Glomerular endothelial cell (primary cell): ENCODE measurements at places on chromosomes 3 and 15. TPM values are rescaled to one million over a fixed set of nuclear protein-coding genes. Genes with fewer than 3 reads are reported as not detected.

DNA sequence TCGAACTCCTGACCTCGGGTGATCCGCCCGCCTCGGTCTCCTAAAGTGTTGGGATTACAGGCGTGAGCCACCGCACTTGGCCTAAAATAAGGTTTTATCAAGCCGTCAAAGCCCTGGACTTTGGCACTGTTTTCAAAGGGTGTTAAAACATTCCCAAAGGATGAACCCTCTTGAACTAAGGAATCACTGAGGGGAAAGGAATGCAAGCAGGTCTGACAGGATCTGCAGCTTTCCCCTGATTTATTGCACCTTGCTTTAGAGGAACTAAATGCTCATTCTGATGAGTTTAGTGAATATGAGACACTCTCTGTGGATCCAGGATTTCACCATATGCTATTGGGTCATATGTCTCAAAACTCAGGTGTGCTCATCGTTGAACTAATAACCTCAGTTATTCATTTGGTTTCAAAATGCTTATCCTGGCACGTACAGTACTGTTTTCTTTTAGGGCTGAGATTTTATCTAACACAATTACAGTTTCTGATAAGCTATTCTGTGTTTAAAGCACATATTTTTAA, 63.0 kb upstream of the TSC22D2 start:
- no peak for DNase-seq

GRCh38 chr3:138947495-138948121, 591 bp downstream of the FOXL2NB start:
- DNase-seq = no peak

- no peak for DNase-seq
These were observed 56.0 kb upstream of the FURIN start for GRCh38 chr15:90812171-90812957.

- DNase-seq = no peak
These were observed 286.7 kb upstream of the SOX2 start for GRCh38 chr3:181425074-181425473.

GRCh38 chr3:195693428-195694216, 27.2 kb upstream of the MUC20 start:
- no peak for DNase-seq

DNA sequence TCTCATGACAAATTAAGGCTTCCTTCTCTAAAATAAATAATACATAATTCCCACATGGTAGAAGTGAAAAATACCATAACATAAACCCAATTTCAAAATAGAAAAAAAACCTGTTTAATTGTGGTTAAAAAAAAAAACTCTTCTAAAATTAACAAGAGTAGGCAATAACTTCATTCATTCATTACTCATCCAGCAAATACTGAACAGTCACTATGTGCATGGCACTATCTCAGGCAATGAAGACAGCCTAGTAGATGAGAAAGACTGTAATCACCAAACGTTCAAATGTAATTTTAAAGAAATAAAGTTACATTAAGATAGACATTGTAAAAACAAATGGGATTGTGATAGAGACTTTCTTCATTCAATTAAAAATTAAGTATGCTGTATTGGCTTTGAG, 43.4 kb downstream of the TFDP2 start:
- no peak for DNase-seq

DNA sequence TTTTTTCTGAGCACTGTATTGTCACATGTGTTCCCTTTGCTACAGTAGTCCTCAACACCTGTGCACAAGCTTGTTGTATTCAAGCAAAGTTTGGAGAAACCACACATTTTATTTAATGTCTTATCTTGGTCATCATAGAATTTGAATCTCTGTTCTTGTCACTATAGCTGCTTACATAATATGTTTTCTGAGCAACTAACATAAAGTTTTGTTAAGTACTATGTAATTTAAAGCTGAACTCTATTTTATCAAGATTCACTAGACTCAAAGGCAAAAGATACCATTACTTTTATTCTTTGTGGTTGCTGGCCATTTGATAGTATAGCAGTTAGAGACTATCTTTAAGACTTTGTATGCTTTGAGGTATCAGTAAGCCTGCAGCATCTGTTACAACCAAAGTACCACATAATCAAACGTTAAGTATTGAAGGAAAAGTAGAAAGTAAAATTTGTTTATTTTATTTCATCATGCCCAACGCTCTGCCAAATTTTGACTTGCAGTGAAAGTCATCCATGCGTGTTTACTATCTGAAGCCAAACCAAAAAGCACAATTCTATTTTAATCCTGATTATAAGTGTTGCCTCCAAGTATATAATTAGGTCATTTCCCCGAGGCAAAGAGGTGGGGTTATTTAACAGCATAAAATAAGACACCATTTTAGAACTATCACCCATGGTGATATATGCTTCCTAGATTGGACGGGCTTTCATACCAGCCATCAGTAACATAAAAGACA, 10.3 kb upstream of the ABHD10 start:
- no peak for DNase-seq

DNA sequence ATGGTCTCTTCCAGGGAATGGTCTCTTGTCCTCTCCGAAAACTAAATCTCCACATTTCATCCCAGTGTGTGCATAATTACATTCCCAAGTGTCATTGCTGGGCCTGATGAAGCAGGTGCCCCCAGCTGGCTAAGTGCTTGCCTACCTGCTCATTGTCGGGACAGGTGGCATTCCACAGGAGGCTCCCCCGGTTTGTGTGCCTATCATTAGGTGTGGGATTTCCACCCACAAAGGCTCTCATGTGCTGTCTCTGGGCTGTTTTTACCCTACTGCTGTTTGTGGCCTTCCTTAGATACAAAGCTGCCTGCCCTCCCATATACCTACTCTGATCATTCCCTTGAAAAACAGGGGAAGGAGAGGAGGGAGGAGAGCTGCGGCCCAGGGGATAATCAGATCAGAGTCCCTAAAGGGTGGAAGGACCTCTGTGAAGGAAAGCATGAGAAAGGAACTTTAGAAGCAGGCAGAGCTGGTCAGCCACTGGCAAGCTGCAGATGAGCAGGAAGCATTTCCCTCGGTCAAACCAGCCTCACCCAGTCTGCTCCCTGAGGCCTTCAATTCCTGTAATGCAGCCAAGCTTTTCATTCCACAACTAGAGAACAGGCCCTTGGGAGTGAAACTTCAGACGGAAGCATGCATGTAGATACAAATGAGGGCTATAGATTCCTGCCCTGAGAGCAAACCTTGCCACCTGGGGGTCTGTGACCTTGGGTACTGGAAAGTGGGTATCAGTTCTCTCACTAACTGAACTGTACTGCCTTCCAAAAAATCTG, 60.7 kb upstream of the HEG1 start:
- DNase-seq = no peak

DNA sequence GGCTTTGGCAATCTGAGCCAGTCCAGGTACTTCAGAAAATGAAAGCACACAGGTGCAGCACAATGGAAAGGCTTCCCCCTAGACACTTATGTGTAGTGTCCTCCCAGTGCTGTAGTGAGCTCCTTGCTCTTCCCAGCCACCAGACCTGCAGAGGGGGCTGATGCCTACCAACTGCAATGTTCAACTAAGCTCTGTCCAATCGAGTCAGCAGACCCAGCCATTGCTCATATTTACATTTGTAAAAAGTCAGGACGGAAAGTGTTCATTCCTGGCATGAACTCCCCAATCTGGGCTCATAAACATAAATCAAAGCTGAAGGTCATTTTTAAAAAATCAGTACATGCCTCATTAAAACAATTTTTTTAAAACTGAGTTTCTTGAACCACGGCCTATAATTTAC, 73.0 kb downstream of the FOXP1 start:
- DNase-seq = no peak

DNA sequence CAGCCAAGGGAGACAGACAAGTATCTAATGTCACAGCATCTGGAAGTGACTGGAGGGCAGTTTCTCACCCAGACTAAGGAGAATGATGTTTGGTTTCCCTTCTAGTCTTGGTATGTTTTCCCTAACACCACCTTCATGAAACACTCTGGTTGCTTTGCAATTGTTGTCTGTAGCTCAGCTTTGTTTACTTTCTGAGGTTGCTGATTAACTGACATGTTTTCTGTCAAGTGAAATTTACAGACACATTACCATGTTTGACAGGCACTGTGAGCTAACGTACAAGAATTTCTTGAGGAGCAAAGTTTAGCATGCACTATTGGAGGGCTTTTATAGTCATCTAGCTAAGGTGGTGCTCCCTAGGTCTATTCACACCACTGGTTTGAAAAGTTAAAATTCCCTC, 131.6 kb upstream of the NECTIN3 start:
- no peak for DNase-seq

DNA sequence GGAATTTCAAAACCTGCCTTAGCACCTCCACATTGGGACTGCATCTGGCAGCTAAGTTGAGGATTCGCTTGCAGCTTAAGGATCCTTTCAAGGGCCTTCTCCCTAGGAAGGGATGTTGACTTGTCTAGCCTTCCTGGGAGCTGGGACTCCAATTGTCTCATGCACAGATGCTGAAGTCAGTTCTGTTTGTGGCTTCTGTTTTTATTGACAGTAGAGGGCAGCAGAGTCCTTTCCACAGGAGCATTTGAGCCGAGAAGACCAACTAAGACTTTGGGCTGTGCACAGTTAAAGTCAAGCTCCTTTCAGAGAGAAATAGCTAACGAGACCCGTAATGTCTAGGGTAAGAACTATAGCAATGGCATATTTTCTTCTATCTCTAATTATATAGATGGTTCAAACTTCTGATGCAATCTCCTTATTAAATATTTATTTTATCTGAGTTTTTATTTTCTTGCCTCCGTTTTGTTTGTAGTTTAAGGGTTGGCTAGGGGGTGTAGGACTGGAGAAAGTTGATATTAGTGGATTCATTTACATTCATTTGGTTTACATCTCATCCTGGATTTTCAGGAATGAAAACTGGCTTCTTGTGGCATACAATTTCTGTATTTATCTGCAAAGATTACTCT, 59.7 kb upstream of the KBTBD8 start:
- DNase-seq = peak; percentile 27

DNA sequence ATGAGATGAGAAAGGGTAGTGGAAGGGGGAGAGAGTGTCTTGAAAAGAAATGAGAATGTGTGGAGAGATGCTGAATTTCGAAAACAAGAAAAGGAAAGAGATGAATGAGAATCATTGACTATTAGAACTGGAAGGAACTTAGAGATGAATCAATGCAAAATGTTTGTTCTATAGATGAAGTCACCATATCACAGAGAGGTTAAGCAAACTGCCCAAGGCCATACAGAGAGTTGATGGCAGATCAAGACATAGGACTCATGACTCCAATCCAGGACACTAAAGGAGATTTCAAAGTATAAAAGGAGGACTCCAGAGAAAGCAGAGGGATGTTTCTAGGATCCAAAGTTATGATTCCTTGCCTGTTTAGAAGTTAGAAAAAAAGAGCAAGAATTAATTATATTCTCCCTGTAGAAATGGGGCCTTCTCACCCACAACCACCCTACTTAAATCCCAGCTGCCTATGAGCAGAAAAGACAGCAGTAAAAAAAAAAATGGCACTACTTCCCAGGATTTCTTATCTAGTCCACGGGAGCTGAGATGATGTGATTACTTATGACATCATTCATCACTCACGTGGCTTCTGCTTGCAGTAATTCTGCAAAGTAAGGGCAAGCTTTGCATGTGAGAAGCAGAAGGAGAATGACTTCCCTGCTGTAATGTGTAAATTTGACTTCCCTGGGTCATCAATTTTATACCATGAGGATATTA, 210.8 kb upstream of the MRPL3 start:
- DNase-seq = no peak

GRCh38 chr3:60096403-60096802, 1046.6 kb upstream of the CFAP20DC start:
- DNase-seq = no peak

- no peak for DNase-seq
These were observed 26.1 kb downstream of the ZXDC start for GRCh38 chr3:126449621-126450051.

DNA sequence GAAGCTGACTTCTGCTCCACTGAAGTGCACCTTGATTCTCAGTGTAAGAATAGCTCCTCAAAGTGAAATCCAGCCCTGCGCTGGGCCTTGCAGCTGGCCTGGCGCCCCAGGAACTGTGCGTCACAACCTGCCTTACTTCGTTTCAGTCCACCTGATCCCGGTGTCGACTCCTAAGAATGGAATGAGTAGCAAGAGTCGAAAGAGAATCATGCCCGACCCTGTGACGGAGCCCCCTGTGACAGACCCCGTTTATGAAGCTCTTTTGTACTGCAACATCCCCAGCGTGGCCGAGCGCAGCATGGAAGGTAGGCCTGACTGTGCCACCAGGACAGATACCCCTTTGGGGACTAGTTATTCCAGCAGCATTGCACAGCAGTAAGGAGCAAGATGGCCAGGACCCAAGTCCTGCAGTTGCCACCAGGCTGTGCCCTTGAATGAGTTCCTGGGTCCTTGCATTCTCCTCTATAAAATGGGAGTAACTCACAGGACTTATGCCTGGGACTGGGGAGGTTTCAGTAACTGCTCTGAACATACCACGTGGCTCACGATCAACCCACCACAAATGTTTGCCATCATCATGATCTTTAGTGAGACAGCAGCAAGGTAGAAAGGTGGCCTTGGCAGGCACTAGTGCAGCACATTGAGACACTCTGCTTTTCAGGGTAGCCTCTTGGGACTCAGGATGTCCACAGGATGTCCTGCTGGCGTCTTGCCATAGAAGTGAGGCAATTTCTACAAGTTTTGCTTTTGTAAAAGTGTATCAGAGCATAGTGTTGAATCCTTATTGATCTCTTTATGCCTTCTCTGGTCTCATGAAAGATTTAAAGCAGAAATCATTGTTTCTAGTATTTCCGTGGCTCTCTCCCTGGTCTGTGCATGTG, 46.8 kb downstream of the PXYLP1 start:
- DNase-seq = no peak

GRCh38 chr3:158330870-158331269, 221.0 kb downstream of the RSRC1 start:
- DNase-seq = no peak

- DNase-seq = no peak
These were observed 80.1 kb downstream of the SATB1 start for GRCh38 chr3:18345015-18345367.

DNA sequence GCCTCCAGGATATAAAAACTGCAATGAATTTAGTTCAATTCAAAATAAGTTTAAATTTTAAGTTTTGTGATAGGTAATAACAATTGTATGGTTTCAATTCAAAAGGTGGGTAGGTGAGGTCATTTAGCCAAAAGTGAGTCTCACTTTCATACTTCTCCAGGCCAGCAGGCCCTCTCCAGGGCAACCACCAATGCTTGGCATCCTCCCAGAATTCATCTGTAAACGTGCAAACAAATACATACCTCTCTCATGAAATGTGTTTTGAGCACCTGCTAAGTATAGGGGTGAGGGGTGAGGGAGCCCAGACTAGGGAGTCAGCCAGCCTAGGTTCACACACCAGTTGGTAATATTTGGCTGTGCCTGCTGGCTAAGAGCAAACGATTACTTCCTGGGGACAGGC, 22.0 kb upstream of the RBSN start:
- DNase-seq = no peak

The MSL2 gene
- total RNA-seq = 22.6 and 25.6 TPM in 2 replicates

The RBM6 gene
- 45.8 and 61.6 TPM in 2 replicates for total RNA-seq

The MYZAP gene
- total RNA-seq = 3.1 and 23.0 TPM in 2 replicates

The ARGFX gene
- not detected in 2 replicates for total RNA-seq

The MGLL gene
- total RNA-seq = 59.4 and 85.0 TPM in 2 replicates

The IL20RB gene
- total RNA-seq = 0.73 and 1.6 TPM in 2 replicates

The AMIGO3 gene
- total RNA-seq = 0.19 and 1.2 TPM in 2 replicates

The CCDC66 gene
- 4.3 and 20.1 TPM in 2 replicates for total RNA-seq

The QARS1 gene
- 246 and 266 TPM in 2 replicates for total RNA-seq

The UPK1B gene
- total RNA-seq = 1.5 and 2.2 TPM in 2 replicates

The ZBED2 gene
- 0.41 and 1.3 TPM in 2 replicates for total RNA-seq

The TRPC1 gene
- total RNA-seq = 10.7 and 14.1 TPM in 2 replicates

The ALG1L2 gene
- not detected in 2 replicates for total RNA-seq
